ENCODE measurements at places on chromosomes 7 and 10.

DNA sequence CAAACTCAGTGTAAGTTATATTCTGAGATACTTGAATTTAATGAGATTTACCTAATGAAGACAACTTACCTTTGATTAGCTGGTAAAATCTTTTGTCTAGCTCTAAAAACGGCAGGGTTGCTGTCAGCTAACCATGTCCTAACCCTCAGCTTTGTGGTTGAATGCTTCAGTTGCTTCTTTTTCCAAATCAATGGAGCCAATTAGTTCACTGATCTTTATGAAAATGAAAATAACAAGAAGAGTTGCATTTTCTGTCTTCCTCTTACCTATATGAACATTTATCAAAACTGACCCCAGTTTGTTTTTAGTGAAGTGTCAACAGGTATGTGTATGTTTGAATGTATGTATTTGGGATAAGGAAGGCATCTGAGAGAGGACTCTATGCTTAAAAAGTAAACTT lies 253.1 kb upstream of the MTPN start:
- DNase-seq, result no peak

DNA sequence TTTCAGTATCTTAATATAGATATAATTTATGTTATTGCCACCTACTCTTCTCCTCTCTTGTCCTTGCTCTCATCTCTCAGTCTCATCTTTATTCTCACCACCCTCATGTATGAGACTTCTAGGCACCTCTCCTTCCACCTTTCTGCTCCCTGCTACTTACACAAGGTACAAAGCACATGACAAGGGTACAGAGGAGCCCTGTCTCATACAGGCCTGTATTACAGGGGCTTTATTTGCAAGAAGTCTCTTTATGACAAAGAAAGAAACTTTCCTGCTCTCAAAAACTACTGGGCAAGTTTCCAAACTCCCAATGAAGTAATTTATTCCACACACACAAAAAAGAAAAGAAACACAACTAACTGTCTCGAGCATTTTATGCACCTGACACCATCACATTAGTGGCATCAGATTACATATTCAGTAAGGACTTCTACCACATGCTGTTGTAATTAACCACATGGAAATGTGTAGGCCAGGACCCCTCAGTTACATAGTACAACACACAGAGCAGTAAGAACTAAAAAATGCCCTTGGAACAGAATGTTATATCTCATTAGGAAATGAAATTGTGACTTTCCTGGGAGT lies 253.1 kb downstream of the FZD1 start:
- DNase-seq, result no peak

GRCh38 chr7:148854983-148855382 lies 29.1 kb downstream of the EZH2 start:
- no peak for DNase-seq

DNA sequence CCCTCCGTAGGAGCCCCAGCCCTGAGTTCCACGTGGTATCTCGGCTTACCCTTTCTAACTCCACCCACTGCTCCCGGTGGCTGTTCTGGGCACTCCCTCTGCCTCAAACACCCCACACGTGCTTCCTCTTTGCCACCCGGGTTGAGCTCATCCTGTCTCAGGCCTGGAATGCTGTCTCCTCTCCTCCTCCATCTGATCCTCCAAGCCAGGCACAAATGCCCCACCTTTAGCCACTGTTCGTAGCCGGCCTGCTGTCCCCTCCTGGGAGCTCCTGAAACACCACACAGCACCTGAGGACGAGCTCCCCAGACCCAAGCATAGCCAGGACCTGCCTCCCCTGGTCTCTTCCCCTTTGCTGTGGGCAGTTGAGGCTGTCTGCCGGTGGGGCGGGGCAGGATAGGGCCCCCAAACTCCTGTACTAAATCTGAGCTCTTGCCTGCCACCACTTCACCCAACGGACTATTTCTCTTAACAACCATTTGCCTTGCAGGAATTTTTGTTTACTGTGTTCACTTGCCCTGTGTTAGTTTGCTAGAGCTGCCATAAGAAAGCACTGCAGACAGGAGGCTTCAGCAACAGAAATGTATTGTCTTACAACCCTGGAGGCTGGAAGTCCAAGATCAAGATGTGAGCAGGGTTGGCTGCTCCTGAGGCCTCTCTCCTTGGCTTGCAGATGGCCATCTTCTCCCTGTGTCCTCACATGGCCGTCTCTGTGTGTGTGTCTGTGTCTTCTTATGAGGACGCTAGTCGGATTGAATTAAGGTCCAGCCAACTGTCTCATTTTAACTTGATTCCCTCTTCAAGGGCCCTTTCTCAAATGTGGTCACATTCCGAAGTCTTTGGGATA lies 58.3 kb upstream of the SHH start:
- DNase-seq, result no peak

DNA sequence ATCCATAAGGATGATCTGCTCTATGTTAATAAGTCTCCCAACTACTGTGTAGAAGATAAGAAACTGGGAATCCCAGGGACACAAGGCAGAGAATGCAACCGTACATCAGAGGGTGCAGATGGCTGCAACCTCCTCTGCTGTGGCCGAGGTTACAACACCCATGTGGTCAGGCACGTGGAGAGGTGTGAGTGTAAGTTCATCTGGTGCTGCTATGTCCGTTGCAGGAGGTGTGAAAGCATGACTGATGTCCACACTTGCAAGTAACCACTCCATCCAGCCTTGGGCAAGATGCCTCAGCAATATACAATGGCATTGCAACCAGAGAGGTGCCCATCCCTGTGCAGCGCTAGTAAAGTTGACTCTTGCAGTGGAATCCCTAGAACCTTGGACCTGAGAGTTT lies 10.3 kb downstream of the WNT16 start:
- DNase-seq, result no peak

DNA sequence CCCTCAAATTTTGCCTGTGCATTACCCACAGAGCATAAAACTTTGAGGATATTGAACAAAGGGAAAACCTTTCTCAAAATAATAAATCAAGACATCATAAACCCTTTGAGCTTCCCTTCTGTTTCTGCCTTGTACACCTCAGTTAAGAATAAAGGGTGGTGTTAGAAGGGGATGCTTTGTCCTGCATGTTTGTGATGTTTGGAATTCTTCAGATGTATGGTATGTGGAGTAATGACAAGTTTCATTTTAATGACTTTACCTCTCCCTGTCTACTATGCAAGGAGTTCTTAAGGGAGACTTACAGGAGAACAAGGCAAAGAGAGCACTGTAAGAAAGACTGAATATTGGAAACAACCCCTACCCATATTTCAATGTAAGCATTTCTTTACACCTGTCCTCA lies 99.2 kb downstream of the HECW1 start:
- no peak for DNase-seq

DNA sequence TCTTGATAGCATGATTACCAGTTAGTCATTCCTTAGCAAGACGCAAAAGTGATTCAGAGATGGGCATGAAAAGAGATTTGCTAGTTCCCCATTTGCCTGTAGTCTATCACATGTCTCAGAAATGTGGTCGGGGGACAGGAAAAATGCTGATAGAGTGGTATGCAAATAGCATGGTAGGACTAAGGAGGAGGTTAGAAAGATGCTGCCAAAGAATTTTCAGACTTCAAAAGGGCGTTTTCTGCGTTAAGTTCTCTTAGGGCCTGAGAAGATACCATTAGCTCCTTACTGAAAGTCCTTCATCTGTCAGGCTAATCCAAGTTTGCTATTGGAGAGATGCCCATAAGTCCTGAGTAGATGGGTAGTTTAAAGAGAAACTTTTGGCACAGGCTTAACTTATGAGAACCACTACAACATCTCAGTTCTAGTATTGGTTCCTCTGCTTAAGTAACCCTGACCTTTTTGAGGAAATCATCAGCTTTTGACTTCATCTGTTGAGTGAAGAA lies 2.7 kb downstream of the CALD1 start:
- DNase-seq, result no peak

DNA sequence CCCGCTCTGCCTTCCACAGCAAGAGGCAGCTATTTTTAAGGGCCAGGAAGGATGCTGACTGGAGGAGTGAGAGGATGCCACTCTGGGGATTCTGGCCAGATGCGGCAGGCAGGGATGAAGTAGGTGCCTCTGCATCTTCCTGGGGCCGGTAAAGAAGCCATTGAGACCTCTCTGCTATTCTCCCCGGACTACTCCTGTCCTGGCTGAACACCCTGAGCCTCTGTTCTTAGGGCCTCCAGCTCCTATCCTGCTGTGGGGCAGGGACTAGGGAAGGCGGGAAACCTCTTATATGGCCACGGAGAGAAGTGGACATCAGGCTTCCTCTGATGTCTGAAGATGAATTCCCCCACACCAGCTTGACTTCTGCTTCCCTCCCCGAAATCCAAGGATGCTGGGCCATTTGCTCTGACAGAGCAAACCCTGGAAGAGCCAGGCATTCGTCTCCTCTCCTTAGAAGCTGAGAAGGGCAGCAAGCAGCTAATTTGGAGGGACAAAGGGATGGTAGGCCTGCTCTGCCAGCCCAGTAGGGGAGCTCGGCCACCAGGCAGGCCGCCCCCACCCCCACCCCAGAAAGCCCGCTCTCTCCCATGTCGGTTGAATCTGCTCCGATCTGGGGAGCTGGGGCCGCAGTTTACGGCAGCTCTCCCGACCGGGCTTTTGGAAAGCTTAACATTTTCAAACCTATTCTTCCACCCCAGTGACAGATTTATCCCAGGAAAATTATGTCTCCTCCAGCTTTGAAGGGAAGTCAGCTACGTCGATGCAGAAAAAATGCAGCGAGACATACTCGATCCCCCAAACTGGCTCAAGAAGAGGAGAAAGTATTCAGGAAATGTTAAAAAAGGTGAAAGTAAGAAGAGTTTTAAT lies 2.8 kb downstream of the FGF8 start:
- no peak for DNase-seq

DNA sequence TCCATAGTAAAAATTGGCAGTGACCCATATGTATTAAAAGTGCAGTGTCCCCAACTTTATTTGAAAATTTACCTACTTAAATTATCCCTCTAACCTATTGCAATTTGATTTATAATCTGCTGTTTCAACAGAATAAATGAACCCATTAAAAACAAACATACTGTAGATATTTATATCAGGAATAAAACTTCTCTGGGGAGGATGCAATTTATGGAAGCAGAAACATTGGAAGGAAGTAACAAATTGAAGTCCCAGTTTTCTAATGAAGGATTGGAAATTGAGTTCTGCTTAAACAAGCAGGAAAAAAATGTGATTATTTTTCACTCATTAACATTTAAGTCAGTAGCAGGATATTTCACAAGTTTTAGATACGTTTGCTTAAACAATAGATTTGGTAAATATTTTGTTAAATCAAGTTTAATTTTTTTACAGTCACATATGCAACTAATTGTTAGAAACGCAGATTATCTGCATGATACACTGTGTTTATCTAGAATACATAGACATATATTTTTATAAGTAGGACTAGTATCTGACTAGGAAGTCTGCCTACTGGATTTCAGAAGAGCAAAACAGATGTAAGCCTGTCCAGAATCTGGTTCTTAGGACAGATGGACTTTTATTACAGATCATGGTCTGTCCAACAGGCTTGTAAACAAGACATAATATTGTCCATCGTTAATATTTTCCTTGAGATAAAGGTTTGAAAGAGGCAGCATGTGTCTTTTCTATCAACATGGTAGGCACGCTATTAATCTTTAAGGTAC lies 5.3 kb downstream of the AGMO start:
- no peak for DNase-seq

DNA sequence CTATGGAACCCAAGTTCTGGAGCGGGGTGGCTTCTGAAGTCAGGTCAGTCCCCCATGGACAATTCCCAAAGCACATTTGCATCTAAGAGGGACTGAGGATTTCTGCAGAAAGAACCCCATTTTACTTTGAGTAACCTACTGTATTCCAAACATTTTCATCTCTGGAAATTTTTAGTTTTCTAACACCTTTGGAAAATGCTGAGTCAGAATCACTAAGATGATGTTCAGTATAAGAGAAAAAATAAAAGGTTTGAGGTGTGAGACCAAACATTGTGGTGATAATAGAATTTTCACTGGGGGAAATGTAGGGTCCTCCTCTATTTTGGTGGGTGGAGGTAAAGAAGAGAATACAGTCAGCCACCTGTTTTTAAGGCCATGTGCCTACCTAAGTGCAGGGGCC lies 227.1 kb downstream of the LRMDA start:
- no peak for DNase-seq

- DNase-seq, result no peak
Measured at GRCh38 chr10:122034149-122034756, 45.3 kb downstream of the TACC2 start.

DNA sequence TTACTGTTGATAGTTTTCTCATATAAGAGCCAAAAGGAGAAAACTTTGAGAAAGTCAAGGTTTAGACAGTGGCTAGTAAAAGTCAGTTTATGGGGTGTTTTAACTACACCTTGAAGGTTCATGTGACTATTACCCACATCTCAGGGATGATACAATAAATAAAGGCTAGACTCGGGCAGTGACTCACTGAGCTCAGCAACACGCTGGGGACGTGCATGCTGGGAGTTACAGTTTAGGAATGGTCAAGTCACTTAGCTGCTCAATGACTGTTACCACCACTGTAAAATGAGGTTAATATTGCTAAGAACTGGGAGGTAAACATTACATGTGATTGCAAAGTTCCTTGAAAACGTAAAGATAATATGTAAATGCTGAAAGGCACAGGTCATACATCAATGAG lies 1254.4 kb upstream of the PHF14 start:
- no peak for DNase-seq

DNA sequence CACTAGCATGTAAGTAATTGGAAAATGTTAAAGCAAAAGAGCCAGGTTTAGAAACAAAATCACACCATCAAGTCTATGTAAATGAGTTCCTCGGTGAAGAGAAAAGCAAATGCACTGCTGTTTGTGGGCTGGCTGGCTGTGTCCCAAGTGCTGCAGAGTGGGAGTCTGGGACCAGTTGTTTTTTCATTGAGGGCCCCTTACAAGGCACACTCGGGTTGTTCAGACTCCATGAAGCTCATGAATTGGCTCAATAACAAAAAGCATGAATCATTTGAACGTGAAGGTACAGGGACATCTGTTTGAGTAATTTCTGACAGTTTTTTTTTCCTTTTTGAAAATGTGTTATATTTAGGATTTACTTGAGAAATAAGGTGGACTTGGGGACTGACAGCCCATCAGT lies 28.0 kb downstream of the GRK5 start:
- DNase-seq, result no peak
